ENCODE measurements at places on chromosomes 16 and 17. TPM values are rescaled to one million over a fixed set of nuclear protein-coding genes. Genes with fewer than 3 reads are reported as not detected.

NKIRAS2 gene
- 22.4 TPM for total RNA-seq

FBXO39 gene
- under 0.01 TPM for total RNA-seq

KRTAP17-1 gene
- not detected for total RNA-seq

KLHL10 gene
- total RNA-seq: not detected

CUEDC1 gene
- total RNA-seq: 10.4 TPM

CDT1 gene
- total RNA-seq: 6.3 TPM

COX6A2 gene
- total RNA-seq: 49.1 TPM

KRTAP4-6 gene
- total RNA-seq: not detected

KPNA2 gene
- 31.3 TPM for total RNA-seq

GPR139 gene
- total RNA-seq: not detected

MGAT5B gene
- not detected for total RNA-seq

B9D1 gene
- total RNA-seq: 3.1 TPM

SKAP1 gene
- total RNA-seq: 1.0 TPM

CCL8 gene
- 1.0 TPM for total RNA-seq

NHLRC4 gene
- 1.6 TPM for total RNA-seq

GAA gene
- total RNA-seq: 14.1 TPM

BCKDK gene
- total RNA-seq: 8.9 TPM

Data from skeletal muscle tissue (tissue), 5 donors.